Vagina (tissue), 2 donors: ENCODE measurements at places on chromosomes 7 and 10. TPM values are rescaled to one million over a fixed set of nuclear protein-coding genes. Genes with fewer than 3 reads are reported as not detected.
A peak's percentile ranks its signal among the peaks of the same experiment; 100 is the strongest.

DNA sequence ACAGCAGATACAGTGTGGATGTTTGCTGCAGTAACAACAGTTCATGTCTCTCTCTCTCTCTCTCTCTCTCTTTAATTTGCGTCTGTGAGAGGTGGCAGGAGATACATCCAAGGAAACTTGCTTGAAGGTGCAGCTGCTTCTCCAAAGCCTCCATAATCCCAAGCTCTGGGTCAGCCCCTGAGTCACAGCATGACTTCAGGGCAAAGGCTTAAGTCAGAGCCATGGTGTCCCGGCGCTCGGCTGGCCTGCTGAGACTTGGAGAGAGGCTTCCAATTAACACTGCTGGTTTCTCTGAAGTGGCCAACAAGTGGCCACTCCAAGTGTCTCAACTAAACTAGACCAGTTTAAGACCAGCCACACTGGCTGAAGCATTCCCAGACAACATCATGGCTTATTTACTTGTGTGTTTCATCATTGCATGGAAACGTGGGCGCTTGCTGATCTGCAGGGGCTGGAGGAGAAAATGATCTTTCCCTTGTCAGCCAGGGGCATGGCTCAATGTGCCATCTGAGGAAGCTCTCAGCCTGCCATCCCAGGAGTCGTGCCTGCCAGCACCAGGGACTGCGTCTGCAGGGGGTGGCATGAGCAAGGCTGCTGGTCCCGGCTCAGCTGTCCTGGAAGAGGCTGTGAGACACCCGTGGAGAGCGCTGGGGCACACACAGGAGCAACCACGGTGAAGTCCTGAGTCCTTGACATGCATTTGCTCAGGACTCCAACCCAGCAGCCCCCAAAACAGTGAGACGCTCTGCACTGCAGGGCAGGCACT is 254.2 kb downstream of the COBL start:
- no peak overlapping the region for H3K4me3 ChIP-seq
- no peaks in the 10 kb centered on the region for H3K4me1 ChIP-seq
- H3K27ac ChIP-seq = no peak overlapping the region
- no peaks in the 10 kb centered on the region for H3K27me3 ChIP-seq
- H3K36me3 ChIP-seq = no peaks in the 10 kb centered on the region

- no peaks in the 10 kb centered on the region for H3K27me3 ChIP-seq
- no peak overlapping the region for H3K27ac ChIP-seq
- H3K4me3 ChIP-seq = peak overlapping the region; percentile 16
- H3K36me3 ChIP-seq = no peaks in the 10 kb centered on the region
- no peak for DNase-seq
- H3K4me1 ChIP-seq = peaks cover 8% of the 10 kb centered on the region
Observed at GRCh38 chr7:128697302-128697905, 25.3 kb downstream of the GARIN1A start.

- no peak overlapping the region for H3K4me3 ChIP-seq
- no peak for DNase-seq
- H3K4me1 ChIP-seq = peaks cover 84% of the 10 kb centered on the region
- H3K27ac ChIP-seq = peak overlapping the region; percentile 34
Observed at GRCh38 chr7:55124989-55125875, 106.4 kb downstream of the EGFR start.

DNA sequence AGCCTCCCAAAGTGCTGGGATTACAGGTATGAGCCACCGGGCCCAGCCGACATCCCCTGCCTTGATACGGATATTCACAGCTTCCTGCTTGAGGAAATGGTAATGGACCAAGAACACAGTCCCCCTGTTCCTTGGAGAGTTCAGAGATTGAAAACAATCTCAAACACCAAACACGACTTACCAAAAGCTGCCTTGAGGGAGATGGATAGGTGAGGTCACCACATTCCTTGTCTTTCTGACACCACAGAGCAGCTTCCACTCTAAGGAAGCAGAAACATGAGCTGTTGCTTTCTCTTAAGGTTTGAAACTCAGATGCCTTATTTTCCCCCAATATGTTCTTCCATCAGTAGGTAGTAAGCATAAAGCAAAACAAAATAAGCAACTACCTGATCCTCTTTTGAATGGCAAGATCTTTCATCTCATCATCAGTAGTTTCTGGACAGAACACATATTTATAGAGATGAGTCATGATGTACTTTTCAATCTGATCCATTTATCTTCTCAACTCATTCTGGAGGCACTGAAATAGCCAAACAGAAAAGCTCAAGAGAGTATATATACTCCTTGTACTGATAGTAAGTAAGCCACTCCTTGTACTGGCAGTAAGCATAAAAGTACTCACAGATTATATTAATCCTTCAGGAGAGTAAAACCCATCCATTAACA is 199.1 kb upstream of the KCTD7 start:
- no peak overlapping the region for H3K4me3 ChIP-seq
- H3K36me3 ChIP-seq = no peaks in the 10 kb centered on the region
- DNase-seq = no peak
- H3K27ac ChIP-seq = no peak overlapping the region
- H3K27me3 ChIP-seq = no peaks in the 10 kb centered on the region
- H3K4me1 ChIP-seq = no peaks in the 10 kb centered on the region

DNA sequence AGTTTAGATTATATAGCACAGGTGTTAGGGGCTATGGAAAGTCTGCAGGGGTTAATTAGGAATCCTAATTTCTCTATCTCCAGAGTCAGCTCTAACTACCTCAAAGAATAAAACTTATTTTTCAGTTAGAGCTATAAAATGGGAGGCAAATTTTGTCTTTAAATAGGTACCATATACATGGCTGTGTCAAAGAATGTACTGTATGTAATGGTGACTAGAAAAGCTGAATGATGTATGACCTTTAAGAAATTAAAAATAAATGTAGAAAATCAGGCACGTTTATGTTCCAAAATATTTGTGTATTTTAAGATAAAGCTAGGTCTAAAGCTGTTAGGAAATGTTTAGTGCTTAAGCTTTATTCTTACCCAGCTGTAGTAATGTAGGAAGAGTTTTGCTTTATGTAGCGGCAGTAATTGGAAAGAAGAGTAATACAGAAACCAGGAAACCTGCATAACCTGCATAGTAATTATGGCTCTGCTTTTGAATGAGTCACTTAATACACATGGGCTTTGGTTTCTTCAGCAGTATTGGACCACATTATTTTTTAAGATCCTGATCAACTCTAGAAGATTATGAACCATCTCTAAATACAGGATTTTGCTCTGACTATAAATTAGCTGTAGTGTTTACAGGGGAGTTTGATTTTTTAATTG is 85.0 kb downstream of the KMT2E start:
- H3K4me1 ChIP-seq = peaks cover 40% of the 10 kb centered on the region
- no peaks in the 10 kb centered on the region for H3K27me3 ChIP-seq
- H3K4me3 ChIP-seq = no peak overlapping the region

DNA sequence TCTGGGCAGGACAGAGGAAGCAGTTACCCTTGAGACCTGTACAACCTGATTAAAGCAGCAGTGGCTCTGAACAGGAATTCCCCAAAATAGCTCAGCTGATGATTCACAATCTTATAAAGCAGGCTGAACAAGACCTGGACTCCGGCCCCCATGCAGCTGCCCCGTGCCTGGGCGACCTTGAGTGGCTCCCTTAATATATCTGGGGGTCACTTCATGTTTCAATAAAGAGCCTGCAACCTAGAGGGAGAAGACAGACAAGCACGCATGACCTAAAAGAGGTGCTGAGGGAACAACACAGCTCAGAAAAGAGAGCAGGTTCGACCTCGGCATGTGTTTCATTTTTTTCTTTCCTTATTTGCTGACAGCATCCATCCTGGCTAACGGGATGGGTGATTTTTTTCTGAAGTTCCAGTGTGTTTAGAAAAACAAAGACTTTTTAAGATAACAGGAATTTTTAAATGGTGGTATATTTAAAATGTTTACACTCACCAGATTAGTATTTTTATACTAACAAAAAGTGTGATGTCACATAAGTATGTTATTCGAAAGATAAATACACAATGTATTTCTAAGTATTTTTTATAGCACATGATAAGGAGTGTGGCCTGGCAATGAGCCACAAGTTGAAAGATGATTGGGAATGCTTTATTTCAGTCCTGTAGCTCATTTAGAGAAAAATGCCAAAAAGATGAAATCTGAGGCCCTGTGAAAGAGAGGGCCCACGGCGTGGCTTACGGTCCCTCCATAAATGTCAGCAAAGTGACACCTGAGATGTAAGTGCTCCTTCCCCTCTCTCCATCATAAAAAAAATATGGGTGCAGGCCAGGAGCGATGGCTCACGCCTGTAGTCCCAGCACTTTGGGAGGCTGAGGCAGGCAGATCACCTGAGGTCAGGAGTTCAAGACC is 161.3 kb downstream of the SLIT1 start:
- H3K4me1 ChIP-seq = peaks cover 22% of the 10 kb centered on the region
- no peaks in the 10 kb centered on the region for H3K36me3 ChIP-seq
- no peak for DNase-seq

- H3K36me3 ChIP-seq = no peaks in the 10 kb centered on the region
- H3K4me1 ChIP-seq = peaks cover 6% of the 10 kb centered on the region
- no peaks in the 10 kb centered on the region for H3K27me3 ChIP-seq
- H3K4me3 ChIP-seq = no peak overlapping the region
Observed at GRCh38 chr7:16301291-16301690, 120.0 kb downstream of the CRPPA start.

- H3K4me1 ChIP-seq = no peaks in the 10 kb centered on the region
- no peak overlapping the region for H3K4me3 ChIP-seq
- H3K27me3 ChIP-seq = no peaks in the 10 kb centered on the region
- peaks cover 21% of the 10 kb centered on the region for H3K36me3 ChIP-seq
- DNase-seq = no peak
Observed at GRCh38 chr10:99872367-99873162, 90.1 kb downstream of the ABCC2 start.

- no peak for DNase-seq
- peaks cover 8% of the 10 kb centered on the region for H3K4me1 ChIP-seq
- H3K27me3 ChIP-seq = no peaks in the 10 kb centered on the region
- H3K4me3 ChIP-seq = no peak overlapping the region
- H3K36me3 ChIP-seq = no peaks in the 10 kb centered on the region
- H3K27ac ChIP-seq = no peak overlapping the region
Observed at GRCh38 chr7:23294549-23295400, 4.4 kb upstream of the MALSU1 start.

DNA sequence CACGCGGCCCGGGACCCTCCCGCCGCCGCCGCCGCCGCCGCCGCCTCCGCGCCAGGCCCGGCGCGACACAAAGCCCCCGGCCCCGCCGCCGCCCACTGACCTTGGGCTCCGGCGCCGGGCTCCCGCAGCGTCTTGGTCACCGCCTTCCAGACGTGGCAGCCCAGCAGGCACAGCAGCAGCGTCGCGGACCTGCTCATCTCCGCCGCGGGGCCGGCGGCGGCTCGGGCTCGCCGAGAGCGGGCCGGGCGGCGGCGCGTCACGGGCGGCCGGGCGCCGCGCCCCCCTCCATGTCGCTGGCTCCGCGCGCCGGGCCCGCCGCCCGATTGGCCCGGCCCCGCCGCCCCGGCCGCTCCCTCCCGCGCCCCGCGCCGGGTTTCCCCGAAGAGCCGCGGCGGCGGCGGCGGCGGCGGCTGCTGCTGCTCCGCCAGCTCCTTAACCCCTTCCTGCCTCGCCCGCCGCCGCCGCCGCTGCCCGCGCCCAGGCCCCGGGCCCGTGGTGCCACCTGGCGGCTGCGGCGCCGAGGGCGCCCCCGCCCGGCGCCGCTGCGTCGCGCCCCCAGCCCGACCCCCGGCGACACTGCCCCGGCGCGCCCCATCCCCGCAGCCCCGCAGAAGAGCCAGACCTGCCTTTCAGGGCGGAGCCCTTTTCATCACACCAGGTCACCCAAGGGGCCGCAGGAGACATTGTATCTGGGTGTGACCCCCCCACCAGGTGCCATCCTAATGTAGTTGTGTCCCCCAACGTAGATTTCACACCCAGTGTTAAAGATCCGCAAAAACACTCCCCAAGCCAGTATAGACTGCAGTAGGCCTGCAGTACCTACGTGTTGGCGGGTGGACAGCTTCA is at the start of gene FAM171A1:
TSS of gene FAM171A1 (minus strand) at position 434 of the 846 bp plus-strand sequence. CDS start at position 197, 237 bp downstream.
- H3K27me3 ChIP-seq = no peaks in the 10 kb centered on the region
- H3K36me3 ChIP-seq = no peaks in the 10 kb centered on the region
- H3K27ac ChIP-seq = peak within 1 kb of the TSS; percentile 72
- H3K4me3 ChIP-seq = peak within 1 kb of the TSS; percentile 77

- no peak for DNase-seq
- H3K4me3 ChIP-seq = no peak overlapping the region
- no peaks in the 10 kb centered on the region for H3K4me1 ChIP-seq
- no peak overlapping the region for H3K27ac ChIP-seq
Observed at GRCh38 chr7:145957160-145957890, 159.3 kb upstream of the CNTNAP2 start.

- peak; percentile 74 for DNase-seq
- no peaks in the 10 kb centered on the region for H3K36me3 ChIP-seq
- H3K4me3 ChIP-seq = no peak overlapping the region
- H3K4me1 ChIP-seq = no peaks in the 10 kb centered on the region
- H3K27me3 ChIP-seq = no peaks in the 10 kb centered on the region
Observed at GRCh38 chr7:135194494-135195095, 16.7 kb downstream of the WDR91 start.

- no peak overlapping the region for H3K4me3 ChIP-seq
- no peak overlapping the region for H3K27ac ChIP-seq
- no peaks in the 10 kb centered on the region for H3K36me3 ChIP-seq
- H3K4me1 ChIP-seq = no peaks in the 10 kb centered on the region
- DNase-seq = no peak
Observed at GRCh38 chr7:126524967-126525366, 727.8 kb downstream of the GRM8 start.

DNA sequence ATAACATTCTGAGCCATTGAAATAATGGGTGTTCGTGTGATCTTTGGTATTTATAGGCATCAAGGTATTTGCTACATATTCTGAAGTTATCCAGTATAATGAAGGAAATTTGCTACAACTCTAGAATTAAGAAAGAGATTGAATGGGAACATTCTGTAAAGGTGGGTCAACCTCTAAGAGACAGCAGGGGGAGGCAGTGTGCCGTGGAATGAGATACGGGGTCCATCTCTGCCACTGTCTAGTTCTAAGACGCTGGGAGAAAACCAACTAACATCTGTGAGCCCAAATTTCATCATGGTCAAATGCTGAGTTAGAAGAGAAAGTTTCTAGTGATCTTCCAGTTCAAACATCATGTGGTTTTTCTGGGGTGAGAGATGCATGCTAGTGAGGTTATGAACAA is 368.9 kb downstream of the SORCS1 start:
- no peak overlapping the region for H3K27ac ChIP-seq
- H3K27me3 ChIP-seq = no peaks in the 10 kb centered on the region
- no peak overlapping the region for H3K4me3 ChIP-seq

Gene FGFR2
- 54.0 TPM for total RNA-seq

Gene NPTX2
- total RNA-seq = 13.0 TPM

Gene H2BK1
- not detected for total RNA-seq

Gene CNNM1
- total RNA-seq = 2.5 TPM

Gene TAS2R41
- total RNA-seq = not detected

Gene RNLS
- total RNA-seq = 13.3 TPM

Gene LRRTM3
- total RNA-seq = 0.25 TPM

Gene CCDC136
- total RNA-seq = 17.9 TPM

Gene ASB10
- not detected for total RNA-seq

Gene NRG3
- not detected for total RNA-seq
